ENCODE measurements at places on chromosomes 12 and 14.

GRCh38 chr12:71755146-71755892 lies 656 bp downstream of the RAB21 start:
- DNase-seq = peak; percentile 7

DNA sequence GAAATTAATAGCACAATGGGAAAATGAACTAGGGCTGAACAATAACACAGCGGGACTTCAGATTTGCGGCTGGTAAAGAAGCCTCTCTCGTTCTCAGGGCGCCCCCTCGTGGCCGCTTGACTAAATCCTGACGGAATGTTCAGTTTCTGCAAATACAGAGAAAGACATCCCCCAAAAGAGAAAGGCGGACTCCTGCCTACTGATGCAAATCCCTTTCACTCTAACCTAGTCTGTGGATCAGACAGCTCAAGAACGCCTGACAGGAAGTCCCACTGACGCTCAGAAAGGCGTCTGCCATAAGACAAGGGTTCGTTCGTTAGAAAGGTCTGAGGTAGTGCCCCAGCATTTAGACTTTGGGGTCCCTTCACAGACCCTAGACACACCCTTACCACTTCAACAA lies 2.5 kb downstream of the NUAK1 start:
- peak; percentile 85 for DNase-seq

GRCh38 chr12:99983456-99984258 lies 1.1 kb downstream of the ANKS1B start:
- peak; percentile 6 for DNase-seq

- DNase-seq = no peak
These were observed 128.8 kb upstream of the TMEM132C start for GRCh38 chr12:128138125-128138524.

DNA sequence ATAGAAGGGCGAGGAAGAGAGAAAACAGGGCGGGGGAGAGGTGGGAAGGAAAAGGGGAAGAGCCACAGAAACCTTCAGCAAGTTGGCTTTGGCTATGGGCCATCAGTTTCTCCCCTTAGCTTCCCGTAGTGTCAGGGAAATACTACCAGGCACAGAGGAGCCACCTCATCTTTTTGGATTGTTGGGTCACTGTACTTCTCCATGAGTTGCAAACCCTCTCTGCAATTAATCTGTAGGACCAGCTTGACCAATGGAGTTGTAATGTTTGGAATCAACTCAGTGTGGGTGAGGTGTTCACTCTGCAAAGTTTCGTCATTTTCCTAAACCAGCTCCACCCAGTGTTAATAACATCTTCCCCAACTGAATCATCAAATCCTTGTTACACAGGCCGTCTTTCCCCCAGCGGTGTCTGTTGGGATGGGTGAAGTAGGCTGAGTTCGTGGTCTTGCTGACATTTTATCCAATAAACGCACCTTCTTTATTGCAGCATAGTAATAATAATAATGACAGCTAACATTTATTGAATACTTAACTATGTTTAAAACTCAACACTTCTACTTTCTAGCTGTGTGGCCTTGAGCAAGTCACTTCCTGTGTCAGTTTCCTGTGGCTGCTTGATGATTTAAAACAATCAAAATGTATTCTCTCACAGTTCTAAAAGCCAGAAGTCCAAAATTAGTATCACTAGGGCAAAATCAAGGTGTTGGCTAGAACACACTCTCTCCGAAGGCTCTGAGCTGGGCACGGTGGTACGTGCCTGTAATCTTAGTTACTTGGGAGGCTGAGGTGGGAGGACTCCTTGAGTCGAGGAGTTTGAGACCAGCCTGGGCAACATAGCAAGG lies 8.1 kb upstream of the GLTP start:
- no peak for DNase-seq

Measured in endothelial cell (in vitro differentiated cells).